ENCODE measurements at places on chromosomes 12 and 14.

GRCh38 chr12:48023386-48023785, 19.1 kb upstream of the COL2A1 start:
- DNase-seq = no peak

DNA sequence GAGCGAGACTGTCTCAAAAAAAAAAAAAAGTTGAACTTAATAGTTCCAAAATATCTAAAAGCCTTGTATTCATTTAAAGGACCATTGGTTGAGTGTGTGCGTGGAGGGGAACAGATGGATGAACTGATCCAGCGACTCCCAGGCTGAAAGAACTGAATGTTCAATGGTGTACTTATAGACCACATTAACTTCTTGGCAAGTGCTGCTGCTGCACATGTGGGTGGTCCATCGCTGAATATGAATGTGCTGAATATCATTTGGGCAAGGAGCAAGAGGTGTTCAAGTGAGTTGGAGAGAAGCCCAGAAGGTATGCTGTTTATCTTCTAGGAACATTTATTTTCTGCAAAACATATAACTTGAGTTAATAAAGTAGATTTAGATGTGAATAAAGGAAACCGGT, 289.0 kb upstream of the RPL10L start:
- no peak for DNase-seq

DNA sequence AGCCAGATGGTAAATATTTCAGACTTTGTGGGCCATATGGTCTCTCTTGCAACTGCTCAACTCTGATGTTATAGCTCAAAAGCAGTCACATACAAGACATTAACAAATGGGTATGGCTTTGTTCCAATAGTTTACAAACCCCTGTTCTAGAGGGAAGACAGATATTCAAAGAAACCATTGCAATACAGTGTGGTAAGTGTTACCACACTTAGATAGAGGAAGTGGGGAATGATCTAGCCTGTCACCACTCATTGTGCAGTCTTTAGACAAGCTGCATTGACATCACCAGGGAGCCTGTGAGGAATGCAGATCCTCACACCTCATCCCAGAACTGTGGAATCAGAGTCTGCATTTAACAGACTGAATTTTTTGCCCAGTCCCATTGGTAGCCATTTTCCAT, 80.0 kb upstream of the RGS6 start:
- no peak for DNase-seq

- DNase-seq = no peak
These were observed 34.2 kb upstream of the PPP1R13B start for GRCh38 chr14:103881268-103882201.

DNA sequence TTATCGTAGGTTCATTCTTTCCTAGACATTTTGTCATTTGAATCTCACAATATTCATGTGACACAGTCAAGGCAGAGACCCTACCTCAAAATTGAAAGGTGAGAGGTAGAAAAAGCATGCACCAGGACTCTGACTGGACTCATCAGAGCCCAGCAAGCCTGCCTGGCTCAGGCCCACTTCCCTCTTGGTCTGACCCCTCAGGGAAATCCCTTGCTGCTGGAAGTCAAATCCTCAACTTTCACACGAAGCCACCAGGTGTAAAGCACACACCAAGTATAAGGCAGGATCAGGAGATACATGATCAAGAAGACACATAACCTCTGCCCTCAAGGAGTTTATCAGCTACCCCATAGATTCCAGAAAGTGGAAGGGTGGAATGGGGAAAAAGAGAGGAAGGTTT, 18.8 kb downstream of the NIN start:
- DNase-seq = no peak

GRCh38 chr12:93179792-93180191, 197.9 kb upstream of the NUDT4 start:
- DNase-seq = no peak

- no peak for DNase-seq
These were observed 43.0 kb downstream of the DDHD1 start for GRCh38 chr14:53110096-53110495.

DNA sequence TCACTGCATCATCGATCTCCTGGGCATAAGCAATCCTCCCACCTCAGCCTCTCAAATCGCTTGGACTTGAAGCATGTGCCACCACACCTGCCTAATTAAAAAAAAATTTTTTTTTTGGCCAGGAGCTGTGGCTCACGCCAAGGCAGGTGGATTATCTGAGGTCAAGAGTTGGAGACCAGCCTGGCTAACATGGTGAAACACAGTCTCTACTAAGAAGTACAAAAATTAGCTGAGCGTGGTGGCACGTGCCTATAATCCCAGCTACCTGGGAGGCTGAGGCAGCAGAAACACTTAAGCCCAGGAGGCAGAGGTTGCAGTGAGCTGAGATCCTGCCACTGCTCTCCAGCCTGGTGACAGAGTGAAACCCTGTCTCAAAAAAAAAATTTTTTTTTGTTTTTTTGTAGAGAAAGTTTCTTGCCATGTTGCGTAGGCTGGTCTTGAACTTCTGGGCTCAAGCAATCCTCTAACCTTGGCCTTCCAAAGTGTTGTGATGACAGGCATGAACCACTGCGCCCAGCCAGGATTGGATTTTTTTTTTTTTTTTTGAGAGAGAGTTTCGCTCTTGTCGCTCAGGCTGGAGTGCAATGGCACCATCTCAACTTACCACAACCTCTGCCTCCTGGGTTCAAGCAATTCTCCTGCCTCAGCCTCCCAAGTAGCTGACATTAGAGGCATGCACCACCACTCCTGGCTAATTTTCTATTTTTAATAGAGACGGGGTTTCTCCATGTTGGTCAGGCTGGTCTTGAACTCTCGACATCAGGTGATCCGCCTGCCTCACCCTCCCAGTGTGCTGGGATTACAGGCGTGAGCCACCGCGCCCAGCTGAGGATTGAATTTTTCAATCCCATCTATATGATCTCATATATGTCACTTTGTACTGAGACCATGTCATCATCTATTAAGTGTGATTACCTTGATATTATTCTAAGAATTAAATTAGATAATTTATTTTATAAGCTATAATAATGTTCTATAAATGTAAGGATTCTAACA, 12.4 kb downstream of the SLC2A3 start:
- no peak for DNase-seq

- no peak for DNase-seq
These were observed 108.7 kb downstream of the SYT10 start for GRCh38 chr12:33330940-33331339.

- no peak for DNase-seq
These were observed 11.3 kb downstream of the AMN start for GRCh38 chr14:102933618-102934231.

DNA sequence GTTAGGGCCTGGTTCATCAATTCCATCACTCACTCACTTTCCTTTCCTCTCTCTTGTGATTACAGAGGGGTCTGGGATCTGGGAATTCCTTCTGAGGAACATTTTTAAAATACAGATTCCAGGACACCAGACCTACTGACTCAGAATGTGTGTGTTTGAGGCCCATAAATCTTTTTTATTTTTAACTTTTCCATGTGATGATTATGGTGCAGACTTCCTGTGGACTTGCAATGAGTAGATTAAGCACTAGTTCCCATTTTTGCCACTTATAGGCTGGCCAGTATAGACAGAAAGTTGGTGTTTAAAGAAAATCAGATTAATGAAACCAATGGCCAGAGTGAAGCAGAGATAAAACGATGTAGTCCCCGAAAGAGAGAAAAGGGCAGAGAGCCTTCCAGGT, 28.1 kb downstream of the SLC41A2 start:
- no peak for DNase-seq

DNA sequence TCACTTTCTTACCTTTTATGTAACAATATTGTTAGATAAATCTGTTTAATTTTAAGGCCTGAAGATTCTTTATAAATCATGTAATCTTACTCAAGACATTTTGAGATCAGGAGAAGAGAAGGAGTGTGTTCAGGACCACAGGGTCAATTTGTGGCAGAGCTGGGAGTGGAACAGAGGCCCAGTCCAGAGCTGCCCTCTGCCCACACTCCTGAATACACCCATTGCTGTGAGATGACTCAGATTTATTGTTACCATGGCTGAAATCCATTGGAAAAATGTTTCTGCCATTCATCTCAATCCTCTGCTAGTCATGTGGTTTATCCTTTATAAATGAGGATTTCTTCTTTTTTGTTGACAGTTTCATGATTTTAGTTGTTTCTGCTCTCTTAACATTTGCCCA, 100.5 kb upstream of the STXBP6 start:
- DNase-seq = no peak

DNA sequence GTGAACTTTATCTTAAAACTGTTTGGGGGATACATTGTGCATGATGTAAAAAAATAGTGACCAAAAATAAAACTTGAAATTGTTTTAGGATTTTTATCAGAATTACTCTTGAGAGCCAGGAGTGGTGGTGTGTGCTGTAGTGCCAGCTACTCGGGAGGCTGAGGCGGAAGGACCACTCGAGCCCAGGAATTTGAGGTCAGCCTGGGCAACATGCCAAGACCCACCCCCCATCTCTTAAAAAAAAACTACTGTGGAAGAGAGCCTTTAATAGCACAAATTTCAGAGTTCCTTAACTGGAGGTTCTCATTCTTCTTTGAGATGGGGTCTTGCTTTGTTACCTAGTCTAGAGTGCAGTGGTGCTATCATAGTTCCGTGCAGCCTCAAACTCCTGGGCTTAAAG, 21.5 kb downstream of the CPSF2 start:
- DNase-seq = no peak

DNA sequence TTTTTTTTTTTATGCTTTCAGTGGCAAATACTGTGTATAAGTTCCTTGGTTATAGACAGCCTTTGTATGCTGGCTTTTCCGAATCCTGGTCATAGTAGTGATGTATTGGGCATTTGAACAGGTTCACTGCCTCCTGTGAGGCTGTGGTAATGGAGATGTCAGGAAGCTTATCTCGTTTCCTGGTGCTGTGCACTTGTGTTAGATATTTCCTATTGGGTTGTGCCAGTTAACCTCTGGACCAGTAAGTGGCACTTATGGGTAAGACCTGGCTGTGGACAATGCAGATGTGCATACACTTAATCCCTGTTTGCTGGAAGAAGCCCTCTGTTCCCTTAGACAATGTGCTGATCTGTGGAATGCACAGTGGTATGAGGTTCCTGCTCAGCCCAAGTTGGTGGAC, 135.4 kb upstream of the KITLG start:
- no peak for DNase-seq

- DNase-seq = no peak
These were observed 36.8 kb downstream of the YARS2 start for GRCh38 chr12:32718926-32719325.

GRCh38 chr14:34749408-34749807, 35.0 kb upstream of the CFL2 start:
- no peak for DNase-seq

DNA sequence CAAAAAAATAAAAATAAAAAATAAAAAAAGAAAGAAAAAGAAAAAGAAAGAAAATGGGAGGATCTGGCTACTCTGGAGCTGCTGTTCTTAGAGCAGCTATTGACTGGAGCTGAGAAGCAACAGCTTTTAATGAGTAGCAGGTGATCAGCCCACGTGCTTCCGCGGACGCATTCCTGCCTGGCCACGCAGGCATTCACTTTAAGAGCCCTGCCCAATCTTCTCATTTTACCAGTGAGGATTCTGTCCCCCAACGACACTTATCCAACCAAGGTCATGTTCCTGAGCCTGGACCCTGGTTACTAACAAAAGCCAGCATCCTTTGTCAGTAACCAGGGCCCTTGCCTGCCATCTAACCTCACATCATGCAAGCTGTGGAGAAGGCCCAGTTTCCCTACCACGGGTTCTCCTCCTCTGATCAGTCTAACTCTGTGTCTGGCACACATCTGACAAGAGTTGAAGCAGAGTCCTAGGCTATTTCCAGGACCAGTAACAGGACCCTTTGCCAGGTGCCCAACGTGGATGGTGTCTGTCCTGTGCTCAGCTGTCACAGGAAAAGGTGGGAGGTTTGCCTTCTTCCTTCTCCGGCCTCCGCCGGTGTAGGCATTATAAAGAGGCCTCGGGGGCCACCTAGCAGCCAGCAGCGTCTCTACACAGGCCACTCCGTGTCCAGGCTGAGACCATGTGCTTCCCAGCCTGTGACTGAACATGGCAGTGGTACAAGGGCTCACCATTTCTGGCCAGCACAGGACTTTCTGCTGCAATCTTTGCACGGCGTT, 60.9 kb upstream of the GPATCH2L start:
- no peak for DNase-seq

GRCh38 chr12:83801972-83802371, 1110.6 kb downstream of the SLC6A15 start:
- no peak for DNase-seq

DNA sequence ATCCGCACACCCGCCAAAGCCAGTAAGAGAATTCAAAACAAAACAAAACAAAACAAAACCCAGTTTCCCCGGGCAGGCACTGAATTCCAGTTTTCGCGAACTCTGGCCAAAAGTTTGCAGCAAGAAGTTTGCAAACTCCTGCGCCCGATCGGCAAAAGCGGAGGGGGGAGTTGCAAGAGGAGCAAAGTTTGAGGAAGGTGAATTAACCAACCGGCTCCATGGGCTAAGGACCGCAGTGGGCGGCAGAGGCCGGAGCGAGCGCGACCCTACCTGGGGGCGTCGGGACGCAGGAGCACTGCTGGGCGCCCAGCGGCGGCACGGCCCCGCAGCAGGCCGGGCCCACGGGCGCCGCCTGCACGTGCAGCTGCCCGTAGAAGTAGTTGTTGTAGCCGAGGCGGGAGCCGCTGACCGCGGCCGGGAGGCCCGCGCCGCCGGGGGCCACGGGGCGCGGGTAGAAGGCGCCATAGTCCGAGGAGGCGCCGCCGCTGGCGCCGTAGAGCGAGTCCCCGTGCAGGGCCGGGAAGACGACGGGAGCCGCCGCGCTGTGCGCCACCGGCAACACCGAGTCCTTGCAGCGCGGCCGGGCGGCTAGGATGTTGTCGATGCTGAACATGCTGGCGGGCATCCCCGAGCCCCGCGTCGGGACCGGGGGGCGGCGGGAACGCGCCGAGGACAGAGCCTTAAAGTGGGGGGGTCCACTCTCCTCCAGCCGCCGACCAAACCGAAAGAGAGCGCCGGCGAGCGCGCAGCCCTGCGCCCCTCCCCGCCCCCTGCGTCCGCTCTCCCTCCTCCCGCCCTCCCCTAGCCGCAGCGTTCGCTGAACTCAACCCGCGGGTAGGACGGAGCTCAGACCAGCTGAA, at the start of gene GSC:
Gene GSC, minus strand, starts transcription at position 723 of the 860 bp plus-strand sequence. Its CDS starts 98 bp downstream, at position 625.
- DNase-seq = no peak

- peak; percentile 9 for DNase-seq
These were observed 30.4 kb downstream of the FBXO34 start for GRCh38 chr14:55301437-55302121.

Measured in GM04503 (cell line).